ENCODE measurements at places on chromosomes 2 and 18. TPM values are rescaled to one million over a fixed set of nuclear protein-coding genes. Genes with fewer than 3 reads are reported as not detected.

GRCh38 chr2:111157071-111157661, 36.5 kb downstream of the BCL2L11 start:
- DNase-seq = no peak

Gene COLEC11
- polyA plus RNA-seq = 8.8 TPM

DNA sequence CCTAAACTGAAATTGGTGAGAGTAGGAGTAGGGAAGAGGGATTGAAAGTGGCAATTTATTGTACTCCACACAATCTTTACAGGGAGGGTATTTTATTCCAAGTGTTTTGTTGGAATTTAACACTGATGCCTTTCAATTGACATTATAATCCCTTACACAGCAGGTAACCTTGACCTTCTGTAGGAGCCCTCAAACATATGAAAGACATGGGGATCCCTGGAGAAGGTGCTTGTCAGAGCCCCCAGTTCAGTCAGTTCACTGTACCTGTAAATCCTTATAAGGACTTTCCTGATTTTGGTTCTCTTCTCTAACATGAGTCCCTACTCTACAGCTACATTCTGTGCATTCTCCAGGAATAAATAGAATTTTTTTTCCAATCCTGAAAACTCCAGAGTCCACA, 384.9 kb upstream of the NRP2 start:
- DNase-seq = no peak

Gene FBXO15
- polyA plus RNA-seq = 0.10 TPM

Data from heart left ventricle (tissue), 16 donors.